ENCODE measurements at places on chromosomes 6 and 20.

DNA sequence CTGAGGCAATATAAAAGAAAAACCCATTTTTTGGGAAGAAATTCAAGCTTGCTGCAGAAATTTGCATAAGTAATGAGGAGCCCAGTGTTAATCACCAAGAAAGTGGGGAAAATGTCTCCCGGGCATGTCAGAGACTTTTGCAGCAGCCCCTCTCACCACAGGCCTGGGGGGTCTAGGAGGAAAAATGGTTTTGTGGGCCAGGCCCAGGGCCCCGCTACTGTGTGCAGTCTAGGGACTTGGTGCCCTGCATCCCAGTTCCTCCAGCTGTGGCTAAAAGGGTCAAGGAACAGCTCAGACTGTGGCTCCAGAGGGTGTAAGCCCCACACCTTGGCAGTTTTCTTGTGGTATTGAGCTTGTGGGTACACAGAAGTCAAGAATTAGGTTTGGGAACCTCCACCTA is 209.7 kb downstream of the HDGFL1 start:
- no peak for DNase-seq

- DNase-seq: no peak
Measured at GRCh38 chr6:39279539-39279938, 34.7 kb downstream of the KCNK17 start.

DNA sequence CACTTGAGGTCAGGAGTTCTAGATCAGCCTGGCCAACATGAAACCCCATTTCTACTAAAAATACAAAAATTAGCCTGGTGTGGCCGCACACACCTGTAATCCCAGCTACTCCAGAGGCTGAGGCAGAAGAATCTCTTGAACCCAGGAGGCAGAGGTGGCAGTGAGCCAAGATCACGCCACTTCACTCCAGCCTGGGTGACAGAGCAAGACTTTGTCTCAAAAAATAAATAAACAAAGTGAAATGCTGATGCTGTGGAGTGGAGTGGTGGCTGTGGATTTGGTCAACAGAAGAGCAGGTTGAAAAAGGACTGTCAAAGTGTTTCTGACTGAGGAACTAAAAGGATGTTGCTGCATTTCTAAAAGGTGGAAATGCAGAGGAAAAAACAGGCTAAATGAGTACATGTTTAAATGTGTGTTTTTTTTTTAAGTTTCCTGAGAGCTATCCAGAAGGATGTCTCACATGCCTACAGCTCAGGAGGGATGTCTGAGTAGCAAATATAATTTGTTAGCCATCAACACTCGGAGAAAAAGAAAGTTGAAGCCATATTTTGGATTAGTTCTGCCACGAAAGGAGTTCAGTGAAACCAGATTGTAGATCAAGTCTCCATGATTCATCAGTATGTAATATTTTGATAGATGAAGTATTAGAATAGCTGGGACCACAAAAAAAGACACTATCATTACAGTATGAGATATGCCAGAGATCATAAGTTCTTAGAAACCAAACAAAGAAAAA is 621.1 kb upstream of the ADGRB3 start:
- DNase-seq: no peak

- DNase-seq: no peak
Measured at GRCh38 chr6:17032988-17033634, 68.7 kb upstream of the STMND1 start.

GRCh38 chr20:48521121-48521520 is 306.7 kb downstream of the PREX1 start:
- DNase-seq: no peak

- no peak for DNase-seq
Measured at GRCh38 chr6:145099713-145100112, 635.6 kb downstream of the EPM2A start.

GRCh38 chr20:14477125-14477524 is 139.7 kb upstream of the FLRT3 start:
- no peak for DNase-seq

DNA sequence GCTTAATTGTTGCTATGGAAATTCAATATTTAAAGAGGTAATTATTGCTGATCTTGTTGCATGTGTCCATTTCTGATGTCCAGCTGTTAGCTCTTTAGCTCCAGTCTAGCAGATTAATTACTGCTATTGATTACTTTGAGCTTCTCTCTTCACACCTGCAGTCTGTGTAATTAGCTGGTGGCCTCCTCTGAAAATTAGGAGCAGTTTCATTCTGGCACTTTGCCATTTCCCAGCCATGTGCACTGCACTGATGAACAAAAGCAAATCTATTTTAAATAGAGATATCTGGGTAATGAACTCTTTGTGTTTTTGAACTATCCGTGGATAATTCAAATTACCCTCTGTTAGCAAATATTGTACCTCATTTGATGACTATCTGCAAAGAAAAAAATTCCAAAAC is 275.9 kb downstream of the RNF144B start:
- DNase-seq: no peak

Data from stimulated activated CD8-positive, alpha-beta memory T cell treated with anti-CD3 and anti-CD28 coated beads, Interleukin-2, amount 100 ng/mL, for 1 hour (primary cell).